NCI-H187 treated with DMSO at 0.1 percent for 48 hours (cell line): ENCODE measurements at places on chromosomes 6 and 20.

DNA sequence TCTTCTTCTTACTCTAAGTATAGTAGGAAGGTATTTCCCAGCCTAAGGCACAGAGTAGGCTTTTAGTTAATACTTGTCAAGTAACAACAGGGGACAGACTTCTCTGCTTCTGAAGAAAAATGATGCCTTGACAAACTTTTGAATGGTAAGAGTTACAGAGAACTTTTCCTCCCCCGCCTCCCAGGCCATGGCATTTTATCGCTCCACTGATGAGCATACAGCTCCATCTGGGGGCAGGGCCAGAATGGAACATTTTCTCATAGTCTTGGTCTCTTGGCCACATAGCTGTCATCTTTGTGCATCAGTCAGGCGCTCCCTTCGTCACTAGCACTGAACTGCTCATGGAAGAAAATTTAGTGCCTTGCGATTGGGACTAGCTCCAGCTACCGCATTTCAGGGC lies 1066.8 kb upstream of the CITED2 start:
- no peak for DNase-seq

DNA sequence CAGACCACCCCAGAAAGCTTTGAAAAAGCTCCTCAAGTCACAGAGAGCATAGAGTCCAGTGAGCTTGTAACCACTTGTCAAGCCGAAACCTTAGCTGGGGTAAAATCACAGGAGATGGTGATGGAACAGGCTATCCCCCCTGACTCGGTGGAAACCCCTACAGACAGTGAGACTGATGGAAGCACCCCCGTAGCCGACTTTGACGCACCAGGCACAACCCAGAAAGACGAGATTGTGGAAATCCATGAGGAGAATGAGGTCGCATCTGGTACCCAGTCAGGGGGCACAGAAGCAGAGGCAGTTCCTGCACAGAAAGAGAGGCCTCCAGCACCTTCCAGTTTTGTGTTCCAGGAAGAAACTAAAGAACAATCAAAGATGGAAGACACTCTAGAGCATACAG lies 39.6 kb downstream of the ZBTB2 start:
- DNase-seq: no peak

GRCh38 chr20:3689978-3690377 lies 8.2 kb upstream of the ADAM33 start:
- DNase-seq: no peak

GRCh38 chr20:51429144-51429482 lies 113.4 kb downstream of the NFATC2 start:
- no peak for DNase-seq

GRCh38 chr20:63009045-63009961 lies 2.5 kb upstream of the BHLHE23 start:
- no peak for DNase-seq

GRCh38 chr6:89530982-89531381 lies 98.0 kb downstream of the ANKRD6 start:
- no peak for DNase-seq

GRCh38 chr6:28212510-28213212 lies 12.4 kb upstream of the ZSCAN9 start:
- DNase-seq: no peak

- no peak for DNase-seq
Observed at GRCh38 chr6:82690283-82690682, 326.7 kb downstream of the TPBG start.

DNA sequence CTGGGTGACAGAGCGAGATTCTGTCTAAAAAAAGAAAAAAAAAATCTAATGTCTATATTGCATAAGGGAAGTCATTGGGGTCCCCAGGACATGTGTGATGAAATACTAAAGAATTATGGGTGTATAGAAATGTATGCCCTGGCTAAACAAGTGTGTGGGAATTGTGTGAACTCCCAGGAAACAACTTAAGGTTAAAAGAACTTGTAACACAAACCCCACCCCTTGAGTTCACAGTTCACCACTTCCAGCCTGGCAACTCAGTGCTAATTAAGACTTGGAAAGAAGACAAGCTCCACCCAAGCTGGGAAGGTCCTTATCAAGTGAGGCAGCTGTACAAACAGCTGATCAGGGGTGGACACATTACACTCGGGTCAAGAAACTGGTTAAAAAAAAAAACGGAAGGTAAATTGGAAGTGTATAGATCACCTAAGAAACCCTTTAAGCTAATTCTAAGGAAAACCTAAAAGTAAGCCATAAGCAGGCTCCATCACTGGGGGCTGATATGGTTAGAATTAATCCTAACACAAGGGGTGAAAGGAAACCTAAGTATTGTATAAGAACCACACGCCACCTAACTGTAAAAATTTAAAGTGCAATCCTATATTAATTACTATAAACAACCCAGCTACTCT lies 25.2 kb downstream of the HLA-A start:
- no peak for DNase-seq

GRCh38 chr6:104929353-104929752 lies 27.6 kb upstream of the LIN28B start:
- no peak for DNase-seq

- no peak for DNase-seq
Observed at GRCh38 chr6:165695722-165696515, 32.9 kb upstream of the PDE10A start.

DNA sequence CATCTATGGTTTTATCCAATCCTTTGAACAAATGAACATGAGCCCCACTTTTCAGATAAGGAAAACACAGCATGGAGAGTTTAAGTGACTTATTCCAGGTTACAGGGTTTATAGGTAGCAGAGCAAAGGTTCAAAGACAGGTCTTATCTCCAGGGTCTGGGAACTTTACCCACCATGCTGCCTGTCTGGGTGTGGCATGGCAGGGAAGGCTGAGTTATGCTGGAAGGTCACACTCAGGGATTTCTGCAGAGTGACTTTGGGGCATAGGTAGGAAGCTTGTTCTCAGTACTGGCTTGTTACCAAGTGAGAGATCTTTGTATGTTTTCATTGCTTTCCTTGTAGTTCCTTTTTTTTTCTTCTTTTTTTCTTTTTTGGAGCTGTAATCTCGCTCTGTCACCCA lies 1.8 kb downstream of the ZNF831 start:
- DNase-seq: no peak

- DNase-seq: no peak
Observed at GRCh38 chr20:4150070-4150441, 134.7 kb upstream of the RNF24 start.

DNA sequence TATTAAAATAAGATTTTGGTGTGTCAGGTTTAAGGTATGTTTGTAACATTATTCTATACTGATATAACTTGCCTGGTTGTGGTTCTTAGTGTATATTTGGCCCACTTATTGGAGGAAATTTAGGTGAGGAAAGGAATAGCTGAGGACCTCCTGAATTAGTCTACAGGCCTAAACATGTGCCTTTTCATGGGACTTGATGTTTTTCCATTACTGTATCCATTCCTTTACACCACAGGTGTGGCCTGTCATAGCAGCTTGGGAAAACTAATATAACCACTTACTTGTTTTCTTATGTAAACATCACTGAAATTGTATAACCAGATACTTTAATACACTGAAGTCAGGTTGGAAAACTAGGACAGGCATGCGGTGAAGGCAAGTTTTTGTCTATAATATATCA lies 27.6 kb downstream of the BCKDHB start:
- no peak for DNase-seq

- no peak for DNase-seq
Observed at GRCh38 chr6:28563430-28564095, 37.9 kb downstream of the GPX5 start.

DNA sequence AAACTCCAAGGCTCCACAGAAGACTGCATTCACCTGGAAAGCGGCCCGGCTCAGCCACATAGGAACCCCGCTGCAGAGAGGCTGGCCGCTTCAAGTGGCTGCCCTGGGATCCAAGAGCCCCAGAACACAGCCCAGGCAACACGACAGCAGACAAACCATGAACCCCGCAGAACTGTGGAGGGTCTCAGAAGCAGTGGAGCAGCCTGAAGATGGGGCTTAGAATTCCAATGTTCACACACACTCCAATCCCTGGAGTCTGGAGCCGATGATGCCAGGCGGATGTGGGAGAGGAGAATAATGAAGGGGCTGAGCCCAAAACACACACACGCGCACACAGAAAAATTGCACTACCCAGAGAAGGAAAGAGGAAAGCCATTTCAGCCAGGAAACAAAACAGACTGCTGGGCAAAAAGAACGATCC lies 52.4 kb downstream of the NINL start:
- DNase-seq: no peak

GRCh38 chr20:52179331-52180179 lies 12.0 kb downstream of the ZFP64 start:
- no peak for DNase-seq
